AG10803 (cell line): ENCODE measurements at places on chromosomes 11 and 22.

- DNase-seq: no peak
These were observed 1.2 kb upstream of the TIMP3 start for GRCh38 chr22:32800158-32800882.

GRCh38 chr11:10236840-10237239 is 57.2 kb downstream of the SBF2 start:
- DNase-seq: no peak

- no peak for DNase-seq
These were observed 920 bp downstream of the TMEM132A start for GRCh38 chr11:60924906-60925853.

- no peak for DNase-seq
These were observed 73.9 kb upstream of the TENM4 start for GRCh38 chr11:79514695-79515094.

DNA sequence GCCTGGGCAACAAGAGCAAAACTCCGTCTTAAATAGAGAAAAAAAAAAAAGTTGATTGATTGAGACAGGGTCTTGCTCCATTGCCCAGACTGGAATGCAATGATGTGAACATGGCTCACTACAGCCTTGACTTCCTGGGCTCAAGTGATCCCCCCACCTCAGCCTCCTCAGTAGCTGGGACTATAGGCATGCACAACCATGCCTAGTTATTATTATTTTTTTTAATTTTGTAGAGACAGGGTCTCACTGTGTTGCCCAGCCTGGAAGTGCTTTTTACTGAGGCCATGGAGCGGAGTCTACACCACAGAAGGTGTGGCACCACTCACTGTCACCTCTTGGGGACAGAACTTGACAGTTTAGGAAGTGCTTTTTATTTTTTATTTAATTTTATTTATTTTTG is 17.8 kb downstream of the TRIOBP start:
- no peak for DNase-seq

DNA sequence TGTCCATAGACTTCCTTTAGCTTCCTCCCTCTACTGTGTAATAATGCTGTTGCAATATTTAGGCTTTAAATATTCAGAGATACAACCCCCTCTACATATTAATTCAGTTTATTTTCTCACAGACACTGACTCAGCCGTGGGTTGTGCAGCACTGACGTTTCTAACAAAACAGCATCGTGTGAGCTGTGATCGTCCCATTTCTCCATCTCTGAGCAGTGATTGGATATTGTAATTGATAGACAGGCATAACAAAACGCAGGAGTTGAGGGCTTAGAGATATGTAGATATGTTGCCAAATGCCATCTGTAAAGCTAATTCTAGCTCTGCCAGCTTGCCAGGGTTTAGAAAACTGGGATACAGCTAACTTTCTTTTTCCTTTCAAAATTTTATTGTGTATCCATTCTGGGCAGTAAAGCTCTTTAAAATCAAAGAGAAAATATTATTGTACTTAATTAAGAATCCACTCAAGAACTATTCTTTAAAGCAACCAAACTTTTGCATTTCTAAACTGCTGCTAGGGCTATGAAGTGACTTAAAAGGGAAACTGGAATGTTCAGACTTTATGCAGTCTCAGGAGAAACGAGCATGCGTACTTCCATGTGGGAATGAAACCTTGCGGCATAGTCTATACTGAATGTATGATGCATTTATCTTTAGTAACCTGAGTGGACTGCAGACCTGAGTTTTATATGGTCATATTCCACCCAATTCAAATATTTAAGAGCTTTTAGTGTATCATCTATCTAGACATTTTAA is 22.7 kb downstream of the BTBD10 start:
- DNase-seq: peak; percentile 92

GRCh38 chr11:67120881-67121710 is 2.0 kb downstream of the KDM2A start:
- DNase-seq: peak; percentile 34

DNA sequence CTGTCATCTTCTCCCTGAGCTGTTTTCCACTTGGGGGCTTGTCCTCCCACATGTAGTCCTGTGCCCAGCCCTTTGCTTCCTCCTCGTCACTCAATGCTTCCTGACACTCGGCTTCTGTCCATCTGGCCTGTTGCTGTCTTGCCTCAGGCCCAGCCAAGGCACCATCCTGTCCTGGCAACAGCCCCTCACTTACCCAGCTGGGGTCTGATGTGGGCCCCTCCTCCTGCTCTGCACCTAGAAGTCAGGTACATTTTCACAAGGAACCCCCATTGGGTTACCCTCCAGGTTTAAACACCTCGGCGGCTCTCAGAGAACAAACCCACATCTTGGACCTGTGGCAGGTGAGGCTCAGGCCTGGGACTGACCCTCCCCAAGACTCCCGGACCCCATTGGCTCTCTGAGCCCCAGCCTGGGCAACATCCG is 784.8 kb downstream of the TBC1D22A start:
- no peak for DNase-seq

DNA sequence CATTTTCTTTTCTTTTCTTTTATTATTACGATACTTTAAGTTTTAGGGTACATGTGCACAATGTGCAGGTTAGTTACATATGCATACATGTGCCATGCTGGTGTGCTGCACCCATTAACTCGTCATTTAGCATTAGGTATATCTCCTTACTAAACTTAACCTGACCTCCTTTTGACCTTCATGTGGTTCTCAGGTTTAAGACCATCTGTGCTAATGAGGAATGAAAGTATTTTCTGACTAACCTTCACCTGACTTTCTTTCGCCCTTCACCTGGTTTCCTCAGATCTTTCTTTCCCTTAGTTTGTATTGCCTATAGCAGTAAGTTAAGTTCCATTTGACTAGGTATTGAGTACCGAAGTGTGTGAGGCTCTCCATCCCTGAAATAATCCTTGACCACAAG is 6.5 kb downstream of the EXPH5 start:
- no peak for DNase-seq

- DNase-seq: peak; percentile 92
These were observed 4.7 kb upstream of the ASCC2 start for GRCh38 chr22:29842740-29843139.

DNA sequence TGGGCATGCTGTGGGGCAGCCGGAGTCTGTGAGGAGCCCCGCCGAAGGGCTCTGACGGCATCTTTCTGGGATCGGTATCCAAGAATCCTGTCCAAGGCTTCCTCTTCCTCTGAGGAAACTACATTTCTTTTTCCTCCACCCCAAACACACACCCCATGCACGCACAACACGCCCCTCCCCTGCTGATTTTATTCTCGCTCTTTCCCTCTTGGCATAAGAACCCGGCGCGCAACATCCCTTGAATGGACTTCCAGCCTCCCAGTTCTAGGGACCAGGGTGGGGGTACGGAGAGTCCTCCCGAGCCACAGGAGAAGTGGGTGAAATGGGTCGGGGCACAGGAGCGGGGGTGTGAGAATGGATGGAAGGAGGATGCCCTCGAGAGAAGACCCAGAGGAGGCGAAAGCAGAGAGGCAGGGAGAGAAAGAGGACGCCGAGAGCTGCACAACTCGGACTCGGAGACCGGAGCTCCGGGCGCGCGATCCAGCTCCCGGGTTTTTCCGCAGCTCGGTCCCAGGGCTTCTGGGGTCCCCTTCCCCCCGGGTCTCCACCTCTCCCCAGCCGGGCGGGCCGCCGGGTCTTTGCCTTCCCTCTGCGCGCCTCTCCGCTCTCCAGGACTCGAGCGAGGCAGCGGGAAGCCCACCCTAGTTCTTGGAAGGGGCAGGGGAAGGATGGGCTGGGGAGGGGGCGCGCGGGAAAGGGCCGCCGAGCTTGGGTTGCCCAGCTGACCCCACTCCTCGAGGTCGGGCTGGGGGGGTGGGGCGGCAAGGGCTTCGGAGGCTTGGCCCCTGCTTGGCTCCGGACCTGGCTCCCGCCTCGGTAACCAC is 1.5 kb upstream of the LARGE1 start:
- peak; percentile 61 for DNase-seq

DNA sequence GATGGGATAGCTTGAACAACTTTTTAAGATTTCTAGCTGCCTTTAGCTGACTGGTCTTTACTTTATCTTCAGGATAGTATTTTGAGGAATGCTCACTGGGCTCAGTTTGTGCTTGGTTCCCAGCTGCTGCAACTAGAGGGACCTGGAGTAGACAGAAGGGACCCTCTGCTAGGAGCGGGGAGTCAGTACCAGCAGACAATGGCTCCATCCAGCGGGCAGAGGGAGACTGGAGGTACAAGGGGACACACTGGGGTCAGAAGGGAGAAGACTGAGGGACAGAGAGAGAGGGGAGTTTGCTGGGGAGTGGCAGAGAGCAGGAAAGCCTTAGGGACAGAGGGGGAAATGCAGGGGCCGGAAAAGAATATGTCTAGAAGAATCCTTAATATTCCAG is 22.0 kb upstream of the ACER3 start:
- DNase-seq: no peak

DNA sequence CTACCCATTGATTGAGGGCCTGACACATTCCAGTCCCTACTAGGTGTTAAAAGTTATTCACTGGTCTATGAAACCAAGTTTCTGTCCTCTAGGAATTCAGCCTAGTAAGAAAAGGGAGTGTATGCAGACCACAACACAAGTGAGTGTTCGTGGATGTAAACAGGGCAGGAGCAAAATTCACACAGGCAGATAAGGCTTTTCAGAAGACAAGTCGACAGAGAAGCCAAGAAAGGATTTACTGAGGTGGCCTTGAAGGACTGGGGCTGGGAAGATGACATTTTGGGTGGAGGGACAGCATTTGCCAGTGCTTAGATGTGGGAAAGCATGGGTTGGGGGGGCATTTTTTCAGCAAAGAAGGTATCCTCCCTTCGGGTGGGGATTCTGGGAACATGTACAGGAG is 76.2 kb downstream of the TSPAN18 start:
- DNase-seq: no peak

GRCh38 chr22:31790240-31790639 is 36.4 kb downstream of the DEPDC5 start:
- no peak for DNase-seq

DNA sequence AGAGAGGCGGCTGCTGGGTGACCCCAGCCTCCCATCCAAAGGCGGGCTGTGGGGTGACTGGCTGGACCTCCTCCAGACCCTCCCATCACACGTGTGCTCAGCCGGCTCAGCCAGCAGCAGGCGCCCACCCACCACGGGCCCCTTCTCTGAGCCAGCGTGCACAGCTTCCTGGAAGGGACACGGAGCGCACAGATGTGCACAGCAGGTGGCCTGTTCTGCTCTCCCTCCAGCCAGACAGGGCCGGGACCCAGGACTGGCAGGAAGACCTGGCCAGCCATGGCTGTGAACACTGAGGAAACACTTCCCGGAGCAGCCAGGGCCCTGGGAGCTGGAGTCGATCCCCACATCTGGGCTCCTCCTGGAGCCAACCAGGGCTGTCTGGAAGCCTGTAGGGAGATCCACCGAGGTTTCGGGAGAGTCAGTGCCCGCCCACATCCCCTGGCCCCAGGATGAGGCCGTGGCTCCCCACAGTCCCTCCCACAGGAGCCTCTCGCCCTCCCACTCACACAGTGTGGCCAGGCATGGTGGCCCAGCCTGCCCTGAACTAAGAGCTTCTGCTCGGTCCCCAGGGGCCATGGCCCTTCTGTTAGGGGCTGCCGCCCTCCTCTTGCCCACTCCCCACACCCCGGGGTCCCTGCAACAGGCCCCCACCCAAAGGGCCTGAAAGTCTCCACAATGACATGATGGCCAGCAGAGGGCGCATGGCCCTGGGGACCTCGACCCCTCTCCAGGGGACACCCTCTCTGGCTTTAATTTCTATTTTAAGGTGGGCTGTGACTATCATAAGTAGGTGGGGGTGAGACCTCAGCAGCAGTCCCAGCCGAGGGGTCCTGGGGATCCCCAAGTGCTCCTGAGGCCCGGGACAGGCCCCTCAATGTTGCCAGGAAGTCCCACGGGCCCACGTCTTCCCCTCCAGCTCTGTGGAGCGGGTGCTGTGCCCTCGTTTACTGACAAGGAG is 90.6 kb upstream of the FGF3 start:
- DNase-seq: peak; percentile 12

GRCh38 chr11:110217936-110218335 is 78.5 kb downstream of the RDX start:
- DNase-seq: no peak

DNA sequence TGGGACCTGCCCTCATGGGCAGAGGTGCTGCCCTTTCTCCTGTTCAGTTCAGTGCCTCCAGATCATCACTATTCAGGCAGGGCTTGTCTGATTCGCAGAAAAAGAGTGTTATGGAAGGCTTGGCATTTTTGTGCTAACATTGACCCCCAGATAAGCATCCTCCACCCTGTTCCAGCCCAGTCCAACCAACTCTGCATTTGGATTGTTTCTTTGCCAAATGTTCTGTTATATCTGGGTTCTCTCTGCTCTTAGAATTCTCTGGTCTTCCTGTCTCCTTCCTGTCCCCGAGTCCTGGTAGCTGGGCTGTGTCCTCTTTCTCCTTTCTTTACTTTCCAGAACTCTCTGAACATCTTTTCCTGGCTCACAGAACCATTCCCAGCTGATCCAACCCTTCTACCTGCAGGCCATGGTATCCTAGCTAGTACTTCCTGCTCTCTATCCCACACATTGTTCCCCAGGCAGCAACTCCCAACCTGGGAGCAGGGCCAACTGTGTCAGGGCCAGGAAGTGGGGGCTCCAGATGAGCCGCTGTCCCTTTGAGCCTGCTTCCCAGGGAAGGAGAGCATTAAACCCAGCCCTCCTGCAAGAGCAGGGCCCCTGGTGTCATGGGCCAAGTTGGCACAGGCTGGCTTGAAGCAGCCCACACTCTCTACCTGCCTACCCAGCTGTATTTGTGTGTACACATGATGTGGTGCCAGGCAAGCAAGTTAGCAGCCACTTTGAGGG is 280.7 kb upstream of the CADM1 start:
- DNase-seq: no peak

DNA sequence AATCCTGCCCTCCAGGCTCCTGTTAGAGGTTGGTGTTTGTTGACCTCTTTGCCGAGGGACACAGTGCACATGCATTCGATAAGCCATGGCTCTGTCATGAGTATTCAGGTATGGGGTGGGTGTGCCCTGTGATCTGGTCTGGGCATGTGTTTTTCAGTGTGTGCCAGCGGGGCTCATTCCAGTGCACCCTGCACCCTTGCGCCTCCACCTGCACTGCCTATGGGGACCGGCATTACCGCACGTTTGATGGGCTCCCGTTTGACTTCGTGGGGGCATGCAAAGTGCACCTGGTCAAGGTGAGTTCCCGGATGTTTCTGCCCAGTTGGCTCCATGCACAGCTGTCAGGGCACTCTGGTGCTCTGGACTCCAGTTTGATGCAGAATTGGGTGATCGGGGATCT is 44.2 kb downstream of the OTOG start:
- no peak for DNase-seq

GRCh38 chr22:36243986-36244385 is 4.7 kb upstream of the APOL2 start:
- DNase-seq: no peak

DNA sequence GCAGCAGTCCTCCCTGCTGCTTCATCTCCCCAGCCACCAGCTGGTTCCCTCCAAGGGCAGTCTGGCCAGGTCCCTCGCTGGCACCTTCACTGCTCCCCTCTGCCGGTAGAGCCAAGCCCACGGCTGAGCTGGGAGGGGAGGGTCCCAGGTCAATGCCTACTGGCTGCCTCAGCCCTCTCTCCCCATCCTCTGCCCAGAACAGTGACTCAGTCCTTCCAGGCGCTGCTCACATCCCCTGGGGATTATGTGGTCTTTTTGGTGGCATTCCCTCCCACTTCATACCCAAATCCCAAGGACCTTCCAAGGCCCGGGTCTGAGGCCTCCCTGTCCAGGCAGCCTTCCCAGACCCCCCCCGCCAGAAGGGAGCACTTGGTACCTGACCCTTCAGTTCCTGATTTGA is 44.9 kb downstream of the WNT7B start:
- peak; percentile 28 for DNase-seq

- no peak for DNase-seq
These were observed 341.6 kb upstream of the PITPNB start for GRCh38 chr22:28260619-28261018.
